Inflammatory macrophage treated with lipopolysaccharide for 4 hours (primary cell): ENCODE measurements at places on chromosomes 13 and 19.

DNA sequence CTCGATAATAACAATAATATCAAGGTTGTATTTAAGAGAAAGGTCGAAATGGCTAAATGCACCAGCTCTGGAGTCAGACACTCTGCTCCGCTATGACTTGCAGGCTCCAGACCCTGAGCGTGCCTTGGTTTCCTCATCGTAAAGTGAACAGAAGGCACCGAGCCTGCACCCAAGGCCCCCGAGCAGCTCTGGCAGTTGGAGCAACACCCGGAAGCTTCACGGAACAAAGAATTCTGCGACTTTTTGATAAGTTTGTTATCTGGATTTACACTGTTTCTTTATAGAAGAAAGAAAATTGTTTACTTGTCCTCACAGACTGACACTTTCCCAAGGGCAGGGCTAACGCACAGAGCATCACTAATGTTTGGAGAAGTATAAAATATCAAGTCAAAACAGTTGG lies 4.4 kb downstream of the GRTP1 start:
- DNase-seq = no peak

GRCh38 chr13:39538816-39539790 lies 63.9 kb downstream of the LHFPL6 start:
- no peak for DNase-seq

DNA sequence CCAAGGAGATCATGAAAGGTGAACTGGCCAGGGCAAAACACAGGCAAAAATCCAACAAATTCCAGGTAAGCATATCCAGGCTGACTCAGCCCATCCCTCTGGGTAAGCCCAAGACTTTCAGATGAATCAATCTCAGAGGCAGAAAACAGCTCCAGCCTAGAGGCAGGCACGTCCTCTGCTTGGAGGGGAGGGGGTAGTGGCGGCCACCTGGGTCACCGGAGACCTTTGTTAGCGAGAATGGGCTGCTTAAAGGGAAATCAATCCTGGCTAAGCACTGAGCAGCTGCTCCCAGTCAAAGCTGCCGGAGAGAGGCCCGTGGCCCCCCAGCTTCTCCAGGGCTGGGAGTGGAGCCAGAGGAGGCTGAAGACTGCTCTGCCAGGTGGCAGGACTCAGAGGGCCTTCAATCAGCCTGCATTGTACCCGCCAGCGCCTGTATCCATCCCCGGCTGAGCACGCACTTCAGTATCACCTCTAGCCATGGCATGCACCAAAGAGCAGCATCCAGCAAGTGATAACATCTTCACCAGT lies 48.2 kb downstream of the PIN1 start:
- DNase-seq = no peak

- peak; percentile 27 for DNase-seq
Measured at GRCh38 chr13:85828094-85828684, 29.0 kb upstream of the SLITRK6 start.

DNA sequence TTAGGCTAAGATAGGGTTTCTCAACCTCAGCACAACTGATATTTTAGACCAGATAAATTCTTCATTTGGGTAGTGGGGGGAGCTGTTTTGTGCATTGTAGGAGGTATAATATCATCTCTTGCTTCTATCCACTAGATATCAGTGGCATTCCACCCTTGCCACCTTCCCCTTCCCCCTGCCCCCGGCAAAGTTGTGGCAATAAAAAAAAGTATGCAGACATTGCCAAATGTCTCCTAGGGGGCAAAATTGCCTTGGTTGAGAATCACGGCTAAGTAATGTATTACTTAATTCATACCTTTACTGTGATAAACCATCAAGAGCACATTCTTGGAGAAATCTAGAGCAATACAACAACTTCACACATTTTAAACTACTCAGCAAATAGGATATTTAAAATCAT lies 51.4 kb downstream of the UBL3 start:
- DNase-seq = no peak

GRCh38 chr19:8017808-8018207 lies 12.4 kb upstream of the ELAVL1 start:
- DNase-seq = peak; percentile 45

DNA sequence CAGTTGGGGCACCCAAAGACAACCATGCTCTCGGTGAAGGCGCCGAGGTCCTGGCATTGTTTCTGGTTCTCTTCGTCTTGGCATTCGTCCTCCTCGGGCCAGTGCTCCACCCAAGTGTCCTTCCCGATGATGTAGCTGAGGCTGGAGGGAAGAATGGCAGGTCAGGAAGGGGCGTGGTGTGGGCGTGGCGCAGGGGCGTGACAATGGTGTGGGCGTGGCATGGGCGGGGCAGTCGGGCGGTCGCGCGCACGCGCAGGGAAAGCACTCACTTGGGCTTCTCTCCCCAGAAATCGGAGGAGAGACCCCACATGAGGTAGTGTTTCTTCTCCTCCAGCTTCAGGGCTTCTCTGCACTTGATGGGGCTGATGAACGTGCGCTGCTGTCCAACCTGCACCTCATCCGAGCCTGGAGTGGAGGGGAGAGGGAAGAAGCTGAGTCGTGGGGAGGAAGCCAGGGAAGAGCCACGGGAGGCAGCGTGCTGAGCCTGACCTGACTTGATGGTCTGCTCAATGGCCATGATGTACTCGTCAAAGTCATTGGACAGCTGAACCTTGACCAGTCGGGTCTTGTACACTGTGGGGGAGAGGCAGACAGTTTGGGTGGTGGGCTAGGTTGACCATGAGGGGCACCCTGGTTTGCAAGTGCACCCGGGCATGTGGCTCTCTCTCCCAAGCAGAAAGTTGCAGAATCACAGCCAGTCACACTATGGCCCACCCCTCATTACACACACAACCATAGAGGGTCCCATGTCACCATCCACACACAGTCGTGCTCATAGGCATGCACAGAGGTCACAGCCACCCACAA lies 8.1 kb upstream of the TNFSF14 start:
- DNase-seq = peak; percentile 60

DNA sequence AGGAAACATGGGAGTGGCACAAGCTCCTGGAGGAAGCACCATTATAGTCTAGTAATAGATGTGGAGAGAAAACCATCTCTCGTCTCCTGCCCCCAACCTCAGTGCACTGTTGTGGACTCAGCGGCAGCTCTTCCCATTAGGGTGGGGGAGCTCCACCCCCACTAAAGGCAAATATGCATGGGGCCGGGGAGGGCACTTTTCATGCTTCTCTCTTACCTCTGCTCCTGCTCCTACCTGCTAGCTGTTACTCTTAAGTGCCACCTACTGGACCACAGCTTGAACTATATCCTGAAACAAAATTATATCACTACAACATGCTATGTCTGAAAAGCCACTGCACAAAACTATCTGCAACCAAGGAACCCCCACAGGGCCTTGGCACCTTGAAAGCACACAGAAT lies 112.6 kb upstream of the DACH1 start:
- DNase-seq = no peak

GRCh38 chr13:48853728-48854102 lies 122.0 kb upstream of the FNDC3A start:
- DNase-seq = peak; percentile 94

DNA sequence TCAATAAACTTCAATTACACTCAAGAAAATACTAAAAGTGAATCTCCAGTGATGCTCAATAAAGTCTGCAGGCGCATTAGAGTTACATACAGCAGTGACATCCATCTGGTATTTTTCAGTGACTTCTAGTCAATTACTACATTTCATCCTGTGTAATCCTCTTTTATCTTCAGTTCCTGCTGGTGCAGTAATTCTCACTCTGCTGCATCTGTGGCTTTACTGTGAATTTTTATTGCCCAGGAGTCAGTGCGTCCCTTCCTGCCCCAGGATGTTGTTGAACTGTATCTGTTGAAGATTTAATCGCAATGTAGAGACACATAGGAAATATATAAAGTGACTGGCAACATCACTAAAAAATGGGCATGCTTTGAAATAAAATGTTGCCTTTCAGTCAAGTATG lies 196.3 kb upstream of the TMTC4 start:
- no peak for DNase-seq

DNA sequence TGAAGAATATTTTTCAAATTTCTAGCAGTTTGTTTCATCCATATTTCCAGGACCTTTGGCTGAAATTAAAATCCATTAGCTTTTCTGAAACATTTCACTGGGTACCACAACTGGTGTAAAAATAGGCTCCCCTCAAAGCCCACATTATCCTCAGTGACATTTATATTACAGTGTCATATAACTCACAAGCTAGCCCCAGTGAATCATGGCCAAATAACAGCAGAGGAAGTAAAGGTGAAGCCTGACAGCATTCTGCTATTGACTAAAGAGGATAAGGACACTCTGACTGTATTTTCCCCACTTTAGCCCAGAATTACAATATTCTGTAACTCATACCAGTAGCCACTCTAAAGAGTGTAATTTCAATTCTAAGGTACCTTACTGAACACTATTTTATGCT lies 21.9 kb downstream of the KCTD12 start:
- DNase-seq = no peak

GRCh38 chr19:42514449-42514848 lies 13.8 kb downstream of the CEACAM1 start:
- DNase-seq = no peak

DNA sequence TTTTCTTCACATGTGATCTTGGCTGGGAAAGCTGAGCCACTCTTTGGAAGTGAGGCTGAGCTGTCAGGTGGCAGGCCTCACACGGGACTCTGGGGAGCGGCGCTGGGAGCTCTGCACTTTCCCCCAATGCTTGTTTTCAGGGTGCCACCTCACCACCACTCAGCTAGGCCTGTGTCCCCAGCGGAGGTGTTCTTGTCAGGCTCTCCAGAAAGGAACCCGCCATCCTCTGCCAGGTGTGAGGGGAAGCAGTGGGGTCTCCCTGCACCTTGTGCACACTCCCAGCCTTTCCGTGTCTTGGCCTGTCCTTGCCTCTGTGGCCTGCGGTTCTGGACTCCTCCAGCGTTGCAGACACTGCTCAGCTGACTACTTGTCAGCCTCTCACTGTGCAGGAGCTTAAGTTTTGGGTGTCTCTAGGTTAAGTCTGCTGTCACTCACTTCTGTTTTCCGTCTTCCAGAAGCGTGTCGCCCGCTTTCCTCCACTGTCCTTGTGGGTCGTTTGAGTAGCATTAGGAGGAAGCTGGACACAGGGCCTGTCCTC lies 51.9 kb downstream of the GGACT start:
- DNase-seq = no peak

- no peak for DNase-seq
Measured at GRCh38 chr19:56120002-56120370, 1.1 kb downstream of the ZNF787 start.

GRCh38 chr13:44797685-44798084 lies 191.6 kb downstream of the NUFIP1 start:
- no peak for DNase-seq

- no peak for DNase-seq
Measured at GRCh38 chr19:5926641-5927440, 12.8 kb downstream of the CAPS start.

DNA sequence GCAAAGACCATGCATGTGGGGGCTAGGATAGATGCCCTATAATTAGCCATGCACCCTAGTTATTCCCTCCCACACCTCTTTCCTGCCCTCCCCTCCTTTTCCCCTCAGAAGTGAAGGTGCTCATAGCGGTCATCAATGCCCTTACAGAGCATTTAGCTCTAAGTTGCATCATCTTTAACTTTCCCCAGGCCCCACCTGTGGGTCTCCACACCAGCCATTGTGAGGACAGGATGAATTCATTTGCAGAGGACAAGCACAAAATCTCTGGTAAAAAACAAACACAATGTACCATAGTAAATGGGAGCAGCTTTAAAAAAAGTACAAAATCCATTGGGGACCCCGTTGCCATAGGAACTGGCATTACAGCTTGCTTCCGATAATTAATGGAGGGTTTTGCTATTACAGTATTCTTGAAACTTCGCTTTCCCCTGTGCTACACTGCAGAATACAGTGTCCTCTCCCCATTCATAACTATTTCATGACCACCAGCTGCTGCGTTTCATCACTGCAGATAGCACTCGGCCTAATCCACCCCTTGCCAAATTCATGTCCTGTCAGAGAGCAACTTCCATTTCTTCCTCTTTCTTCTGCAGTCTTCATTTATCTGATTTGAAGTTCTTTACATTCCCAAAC lies 110.5 kb downstream of the ZDHHC20 start:
- DNase-seq = no peak

DNA sequence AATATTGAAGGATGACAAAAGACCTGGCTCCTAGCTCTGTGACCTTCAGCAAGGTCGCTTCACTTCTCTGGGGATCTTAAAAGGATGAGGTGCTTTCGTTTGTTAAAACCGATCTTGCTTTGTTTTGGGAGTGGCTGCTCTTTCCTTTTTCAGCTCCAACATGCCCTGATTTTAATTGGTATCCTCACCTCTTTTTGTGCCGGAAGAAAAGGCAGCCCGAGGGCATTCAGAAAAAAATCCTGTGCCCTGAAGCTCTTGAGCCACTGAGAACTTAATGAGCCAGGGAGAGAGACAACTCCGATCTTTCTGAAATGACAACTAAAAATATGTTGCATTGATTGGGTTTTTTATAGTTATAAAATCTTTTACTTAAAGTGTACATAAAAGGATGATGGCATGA lies 19.4 kb downstream of the CLDN10 start:
- no peak for DNase-seq

- DNase-seq = peak; percentile 91
Measured at GRCh38 chr13:80131204-80131603, 209.7 kb downstream of the SPRY2 start.

DNA sequence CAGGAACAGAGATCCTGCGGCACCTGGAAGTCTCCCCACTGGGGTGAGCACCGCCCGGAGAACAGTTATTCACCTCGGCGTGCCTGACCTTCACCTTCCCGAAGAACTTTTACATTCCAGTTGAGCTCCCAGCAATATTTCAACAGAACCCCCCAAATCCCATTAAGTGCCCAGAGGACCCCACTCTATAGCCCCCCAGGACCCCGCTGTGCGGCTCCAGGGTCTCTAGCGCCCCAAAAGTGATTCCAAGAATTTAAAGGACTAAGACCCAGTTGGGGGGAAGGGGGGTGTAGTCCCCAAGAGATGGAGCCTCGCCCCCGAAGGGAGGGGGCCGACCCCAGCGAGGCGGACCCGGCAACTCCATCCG lies 480 bp downstream of the GPR108 start:
- no peak for DNase-seq

- no peak for DNase-seq
Measured at GRCh38 chr13:33261387-33262061, 24.0 kb downstream of the STARD13 start.

- no peak for DNase-seq
Measured at GRCh38 chr13:94520001-94520400, 40.5 kb upstream of the DCT start.

DNA sequence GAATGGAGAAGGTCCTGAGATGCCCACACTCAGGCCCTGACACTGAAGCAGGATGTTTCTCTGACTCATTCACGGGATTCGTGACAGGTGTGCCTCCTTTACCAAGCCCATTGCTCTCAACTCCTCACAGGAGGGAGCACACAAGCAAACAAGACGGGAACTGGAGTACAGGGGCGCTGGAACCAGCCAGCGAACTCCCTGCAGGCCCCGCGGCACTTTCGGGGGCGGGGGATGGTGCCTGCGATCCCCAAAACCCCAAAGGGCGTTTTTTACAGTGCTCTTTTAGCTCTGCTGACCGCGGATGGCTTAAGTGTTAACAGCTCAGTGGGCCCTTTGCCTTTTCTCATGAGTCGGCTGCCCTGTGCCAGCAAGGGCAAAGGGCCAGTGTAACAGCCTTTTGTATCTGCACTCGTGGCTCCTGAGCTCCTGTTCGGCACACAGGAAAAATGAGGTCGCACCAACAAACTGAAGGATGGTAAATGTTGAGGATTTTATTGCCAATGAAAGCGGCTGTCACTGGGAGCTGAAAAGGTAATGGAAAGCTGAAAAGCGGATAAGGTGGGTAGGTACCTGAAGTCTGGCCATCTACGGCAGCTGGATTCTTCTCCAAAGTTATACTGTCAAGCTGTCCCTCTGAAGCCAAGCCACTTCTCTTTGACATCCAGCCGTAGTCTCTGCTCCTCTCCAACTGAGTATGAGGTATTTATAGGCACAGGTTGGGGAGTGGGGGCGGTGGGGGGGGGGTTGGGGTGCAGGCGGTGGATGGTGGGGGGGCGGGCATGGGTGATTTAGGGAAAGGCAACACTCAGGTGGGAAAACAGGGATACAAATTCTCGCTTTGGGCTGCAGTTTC lies 65.0 kb upstream of the TRPC4 start:
- DNase-seq = no peak
